Erythroblast (primary cell): ENCODE measurements at places on chromosomes 6 and 20.

DNA sequence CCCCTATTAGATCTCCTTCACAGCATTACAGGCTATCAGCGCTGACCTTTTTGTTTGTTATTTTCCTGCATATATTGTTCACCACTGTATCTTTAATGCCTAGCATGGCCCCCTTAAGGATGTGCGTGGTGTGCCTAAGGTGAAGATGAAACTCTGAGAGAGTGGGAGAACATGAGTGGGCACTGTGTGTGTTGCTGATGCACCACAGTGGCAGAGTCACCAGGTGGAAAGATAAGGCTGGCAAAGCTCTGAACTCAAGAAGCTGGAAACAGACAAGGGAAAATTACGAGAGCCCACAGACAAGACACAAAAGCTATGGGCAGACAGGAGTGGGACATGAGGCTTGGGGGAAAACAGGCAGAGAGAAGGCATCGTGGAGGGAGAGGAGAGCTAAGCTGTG is 159.8 kb downstream of the INSM1 start:
- no peak for DNase-seq

GRCh38 chr20:22684072-22684762 is 99.8 kb upstream of the FOXA2 start:
- DNase-seq: peak; percentile 65

- DNase-seq: no peak
Observed at GRCh38 chr20:15289337-15289736, 951.9 kb upstream of the FLRT3 start.

- no peak for DNase-seq
Observed at GRCh38 chr6:83071023-83071422, 3.6 kb downstream of the DOP1A start.

- DNase-seq: no peak
Observed at GRCh38 chr20:23534801-23535593, 33.3 kb downstream of the CST9L start.
